Fibroblast of skin of scalp (primary cell): ENCODE measurements at places on chromosomes 13 and 19.

DNA sequence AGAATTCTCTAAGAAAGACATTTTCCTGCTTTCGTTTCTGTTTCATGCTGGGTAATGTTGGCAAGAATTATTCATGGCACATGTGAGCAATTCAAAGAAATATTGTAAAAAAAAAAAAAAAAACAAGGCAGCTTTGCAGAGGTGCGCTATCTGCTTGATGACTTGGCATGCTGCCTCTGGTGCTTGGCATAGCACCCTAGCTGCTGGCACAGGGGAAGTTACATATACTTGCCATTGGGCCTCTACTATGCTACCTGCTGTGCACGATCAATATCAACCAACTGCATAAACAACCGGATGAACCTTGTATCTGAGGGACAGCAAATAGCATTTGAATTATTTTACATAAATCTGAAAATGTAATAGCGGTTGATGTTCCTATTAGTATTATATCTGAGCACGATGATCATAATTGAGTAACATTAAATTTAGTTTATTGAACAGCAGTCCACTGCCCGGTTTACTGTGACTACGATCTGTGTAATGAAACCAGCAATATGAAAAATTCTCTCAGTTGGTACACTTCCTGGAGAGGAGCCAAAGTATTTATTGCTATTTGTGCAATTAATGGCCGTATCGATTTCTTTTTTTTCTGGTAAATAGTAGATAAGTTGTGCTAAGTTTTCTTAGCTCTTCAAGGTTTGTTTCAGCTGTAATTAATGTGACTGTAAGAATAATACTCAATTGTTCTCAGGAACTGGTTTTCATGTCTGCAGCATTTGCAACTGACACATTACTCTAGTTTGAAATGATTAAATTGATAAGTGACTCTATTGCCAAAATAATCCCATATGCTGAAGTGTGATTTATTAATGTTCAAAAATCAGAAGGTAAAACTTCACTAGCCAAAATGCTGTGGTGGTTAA lies 717.3 kb downstream of the DACH1 start:
- DNase-seq: no peak

DNA sequence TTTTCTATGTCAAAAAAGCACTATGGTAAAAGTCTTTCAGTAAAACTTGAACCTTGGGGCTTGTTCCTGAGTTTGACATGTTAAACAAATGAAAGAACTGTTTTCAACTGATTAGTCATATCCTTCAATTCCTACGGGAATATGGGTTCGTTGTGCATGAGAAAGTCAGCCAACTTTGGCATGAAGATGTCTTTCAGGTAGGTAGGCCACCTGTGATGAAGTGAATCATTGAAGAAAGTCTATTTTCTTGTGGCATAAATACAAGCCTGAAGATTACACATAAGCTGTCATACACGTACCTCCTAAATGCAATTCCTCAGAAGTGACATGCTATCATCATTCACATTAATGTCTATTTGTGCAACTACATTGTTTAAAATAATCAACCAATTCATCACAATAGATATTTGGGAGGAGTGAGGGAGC lies 513.0 kb downstream of the IRS2 start:
- peak; percentile 55 for DNase-seq

GRCh38 chr19:48926909-48927308 lies 6.6 kb upstream of the DHDH start:
- peak; percentile 89 for DNase-seq

DNA sequence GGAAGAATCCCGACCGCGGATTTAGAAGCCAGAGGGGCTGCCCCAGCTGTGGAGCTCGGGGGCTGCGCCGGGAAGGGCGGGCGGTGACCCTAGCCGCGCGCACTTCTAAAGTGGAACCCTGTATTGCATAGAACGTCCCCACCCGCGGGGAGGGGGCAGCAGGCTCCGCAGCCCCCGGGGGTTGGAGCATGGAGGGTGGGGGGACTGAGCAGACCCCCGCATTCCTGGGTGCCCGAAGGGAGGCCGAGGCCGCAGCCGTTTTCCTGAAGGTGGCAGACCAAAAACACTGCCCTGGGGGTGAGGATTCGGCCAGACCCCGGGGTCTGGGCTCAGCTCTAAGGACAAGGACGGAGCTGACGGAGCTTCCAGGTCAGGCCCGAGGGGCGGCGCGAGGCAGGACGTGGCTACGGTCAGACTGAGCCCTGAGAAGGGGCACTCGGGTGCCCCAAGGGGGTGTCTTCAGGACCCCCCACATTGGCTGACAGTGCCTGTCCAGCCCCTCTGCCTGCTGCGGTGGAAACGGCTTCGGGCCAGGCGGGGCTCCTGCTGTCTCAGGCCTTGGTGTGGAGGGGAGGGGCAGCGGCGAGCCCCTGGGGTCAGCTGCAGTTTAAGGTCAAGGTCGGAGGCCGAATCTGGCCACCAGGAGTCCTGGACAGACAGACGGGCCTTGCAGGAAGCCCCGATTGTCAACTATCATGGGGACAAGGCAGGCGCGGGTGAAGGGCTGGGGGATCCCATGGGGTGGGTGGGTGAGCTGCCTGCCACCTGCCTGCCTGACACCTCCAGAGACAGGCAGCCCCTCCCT lies 12.6 kb downstream of the MKNK2 start:
- DNase-seq: no peak

- DNase-seq: peak; percentile 78
These were observed 53.6 kb upstream of the FARP1 start for GRCh38 chr13:98089246-98089645.

DNA sequence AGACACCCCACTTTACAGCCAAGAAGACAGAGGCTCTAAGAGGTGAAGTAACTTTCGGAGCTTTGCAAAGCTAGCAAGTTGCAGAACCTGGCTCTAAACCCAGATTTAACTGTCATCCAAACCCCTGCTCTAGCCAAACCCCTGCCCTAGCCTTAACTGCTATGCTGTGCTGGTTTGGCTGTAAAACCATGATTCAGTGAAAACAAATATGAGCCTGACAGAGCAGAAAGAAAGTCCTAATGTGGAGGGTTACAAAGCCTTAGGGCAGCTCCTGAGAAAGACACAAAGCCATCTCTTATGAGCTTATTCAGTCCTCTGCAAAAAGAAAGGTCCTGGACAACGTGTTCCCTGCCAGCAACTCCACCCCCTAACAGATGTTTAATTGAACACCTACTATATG lies 172.8 kb downstream of the KATNAL1 start:
- DNase-seq: no peak

DNA sequence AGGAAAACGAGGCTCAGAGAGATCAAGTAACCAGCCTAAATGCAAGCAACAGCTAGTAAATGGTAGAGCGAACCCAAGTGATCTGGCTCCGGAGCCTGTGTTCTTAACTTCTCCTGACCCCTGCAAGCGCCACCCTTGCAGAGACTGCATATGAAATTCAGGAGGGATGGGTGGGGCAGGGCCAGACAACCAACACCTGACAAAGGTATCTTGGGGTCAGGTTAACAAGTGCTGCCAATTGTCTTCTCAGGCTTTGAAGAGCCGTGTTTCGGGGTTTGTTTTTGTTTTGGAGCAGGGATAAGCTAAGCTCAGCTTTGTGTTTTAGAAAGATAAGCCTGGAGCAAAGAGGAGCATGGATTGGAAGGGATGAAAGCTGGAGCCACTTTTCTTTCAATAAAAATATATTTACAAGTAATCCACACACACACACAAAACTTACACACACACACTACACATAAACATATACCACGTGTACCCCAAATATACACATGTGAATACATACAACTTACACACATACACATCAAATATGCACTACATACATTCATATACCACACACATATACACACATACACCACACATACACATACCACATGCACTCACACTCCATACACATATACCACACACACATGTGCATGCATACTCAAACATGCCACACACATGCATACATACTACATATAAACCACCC lies 722.0 kb downstream of the DIAPH3 start:
- no peak for DNase-seq

DNA sequence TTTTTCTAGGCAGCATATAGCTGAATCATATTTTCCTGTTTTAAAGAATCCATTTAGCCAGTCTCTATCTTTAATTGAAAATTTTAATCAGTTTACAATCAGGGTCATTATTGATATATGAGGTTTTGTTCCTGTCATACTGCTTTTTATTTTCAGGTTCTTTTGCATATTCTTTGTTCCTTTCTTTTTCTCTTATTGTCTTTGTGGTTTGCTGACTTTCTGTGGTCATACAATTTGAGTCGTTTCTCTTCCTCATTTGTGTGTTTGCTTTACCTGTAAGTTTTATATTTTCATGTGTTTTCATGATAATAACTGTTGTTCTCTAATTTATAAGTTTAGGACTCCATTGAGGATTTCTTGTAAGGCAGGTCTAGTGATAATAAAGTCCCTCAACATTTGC lies 812.6 kb downstream of the DACH1 start:
- DNase-seq: no peak

DNA sequence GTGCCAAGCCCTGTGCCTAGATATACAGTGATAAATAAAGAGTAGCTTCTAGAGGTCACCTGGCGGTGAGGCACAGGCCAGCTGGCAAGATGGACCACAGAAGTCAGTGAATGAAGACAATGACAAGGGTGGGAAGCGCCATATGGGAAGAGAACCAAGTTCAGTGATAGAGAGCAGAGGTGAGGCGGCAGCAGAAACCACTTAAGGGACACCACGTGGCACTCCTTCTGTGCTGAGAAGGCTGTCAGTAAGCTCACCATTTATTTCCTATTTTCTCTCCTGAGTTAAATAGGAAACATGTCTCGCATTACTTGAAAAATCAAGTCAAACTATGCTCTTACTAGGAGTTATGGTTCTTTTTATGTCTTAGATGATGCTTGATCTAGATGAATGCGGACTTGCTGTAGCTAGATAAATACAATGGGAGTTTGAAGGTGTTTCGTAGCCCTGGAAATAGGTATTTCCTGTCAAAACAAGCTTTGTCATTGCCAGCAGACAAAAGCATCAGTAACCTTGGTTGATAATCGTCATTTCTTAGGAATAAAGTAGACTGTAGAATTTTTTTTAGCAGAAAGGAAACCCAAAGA lies 17.8 kb downstream of the ALOX5AP start:
- DNase-seq: no peak

- peak; percentile 84 for DNase-seq
These were observed at the start of gene TRPM4 for GRCh38 chr19:49157445-49158224. TSS of gene TRPM4 (plus strand) at chr19:49157792. CDS start at chr19:49157867, 75 bp downstream.
